ENCODE measurements at places on chromosomes 4 and X.

DNA sequence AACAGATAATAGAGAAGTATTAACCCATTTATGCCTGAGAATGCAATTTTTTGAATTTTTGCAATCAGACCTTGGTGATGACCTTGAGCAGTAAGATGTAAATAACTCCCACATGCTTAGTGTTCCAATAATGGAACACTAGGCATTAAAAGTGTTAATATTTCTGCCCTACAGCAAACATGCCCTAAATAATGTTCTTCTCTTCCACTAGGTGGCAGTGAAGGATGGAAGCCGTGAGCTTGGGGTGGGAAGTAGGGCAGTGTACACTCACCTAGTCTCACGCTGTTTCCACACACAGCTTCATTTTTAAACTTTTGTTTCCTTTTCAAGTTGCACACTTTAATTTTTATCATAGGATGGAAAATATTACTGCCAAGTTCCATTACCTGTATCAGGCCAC lies 613.1 kb upstream of the HS3ST1 start:
- no peak for DNase-seq

DNA sequence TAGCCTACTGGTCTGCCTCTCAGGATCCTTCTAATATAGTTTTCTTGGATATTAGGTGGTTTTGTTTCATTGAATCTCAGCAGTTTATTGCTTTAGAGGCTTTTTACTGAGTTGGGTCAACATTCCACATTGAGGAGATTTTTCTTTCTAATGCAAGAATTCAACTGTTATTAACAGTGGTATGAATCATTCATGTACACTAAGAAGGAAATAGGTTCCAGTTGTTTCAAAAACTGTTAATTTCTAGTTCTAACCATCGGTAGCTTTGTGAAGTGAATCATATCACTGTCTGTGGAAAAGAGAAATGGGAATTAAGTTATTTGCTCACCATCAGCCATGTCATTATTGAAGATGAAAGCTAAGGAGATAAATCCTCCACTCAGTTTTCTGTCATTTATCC lies 331.5 kb downstream of the RPA4 start:
- no peak for DNase-seq

DNA sequence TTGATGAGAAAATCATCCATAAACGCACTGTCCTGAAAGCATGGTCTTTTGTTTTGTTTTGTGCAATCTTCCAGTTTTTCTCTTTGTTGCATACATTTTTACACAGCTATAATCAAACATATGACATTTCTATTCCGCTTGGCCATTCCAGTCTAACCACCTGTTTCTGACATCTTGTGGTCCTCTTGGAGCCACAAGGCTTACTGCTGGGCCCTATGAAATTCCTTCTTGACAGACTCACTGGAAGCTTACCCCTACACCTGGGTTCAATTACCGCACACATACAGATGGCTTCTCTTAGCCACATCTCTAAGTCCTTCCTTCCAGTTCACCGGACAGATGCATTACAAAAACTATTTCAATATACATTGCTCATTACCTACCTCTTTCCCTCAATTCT lies 72.4 kb downstream of the PAPSS1 start:
- no peak for DNase-seq

DNA sequence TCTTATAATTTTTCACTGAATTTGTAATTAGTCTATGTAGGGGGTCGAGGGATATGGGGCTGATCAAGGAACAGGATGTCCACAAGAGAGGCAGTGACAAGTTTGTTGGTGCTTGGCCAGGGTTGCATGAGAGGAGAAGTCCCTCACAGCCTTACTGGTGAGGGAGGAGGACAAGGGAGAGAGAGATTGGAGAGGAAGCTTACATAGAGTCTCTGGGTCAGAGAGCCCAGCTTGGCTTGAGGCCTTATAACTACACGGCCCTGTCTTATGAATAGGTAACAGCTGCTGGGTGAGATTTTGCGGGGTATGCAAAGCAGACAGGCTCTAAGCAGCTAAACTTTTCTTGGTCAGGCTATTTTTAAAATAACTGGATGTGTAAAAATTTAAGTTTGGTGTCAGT lies 37.9 kb upstream of the OTUD4 start:
- no peak for DNase-seq

DNA sequence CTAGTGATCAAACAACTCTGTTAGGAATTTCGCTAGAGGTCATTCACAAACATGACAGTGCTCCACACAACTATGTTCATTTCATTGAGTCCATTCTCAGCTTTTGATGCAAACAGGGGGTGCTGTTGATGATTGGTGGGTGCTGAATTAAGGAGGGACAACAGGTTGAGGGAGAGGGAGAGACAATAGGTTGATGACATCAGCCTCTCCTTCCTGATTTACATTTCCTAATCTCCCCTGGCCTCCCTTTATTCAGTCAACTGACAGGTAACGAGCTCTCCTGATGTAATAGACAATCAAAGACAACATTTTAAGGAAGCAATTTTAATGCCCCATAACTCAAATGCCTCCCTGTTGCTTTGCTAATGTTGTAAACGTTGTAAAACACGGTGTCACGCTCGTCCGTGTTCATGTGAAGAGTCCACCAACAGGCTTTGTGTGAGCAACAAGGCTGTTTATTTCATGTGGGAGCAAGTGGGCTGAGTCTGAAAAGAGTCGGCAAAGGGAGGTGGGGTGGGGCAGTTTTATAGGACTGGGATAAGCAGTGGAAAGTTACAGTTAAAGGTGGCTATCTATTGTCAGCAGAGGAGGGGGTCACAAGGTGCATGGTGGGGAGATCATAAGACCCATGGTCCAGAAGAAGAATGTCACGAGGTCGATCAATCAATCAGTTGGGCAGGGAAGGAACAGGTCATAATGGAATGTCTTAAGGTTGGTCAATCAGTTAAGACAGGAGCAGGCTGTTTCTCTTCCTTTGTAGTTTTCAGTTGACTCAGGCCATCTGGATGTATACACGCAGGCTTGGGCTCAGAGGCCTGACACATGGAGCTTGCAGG lies 4.8 kb upstream of the GAR1 start:
- DNase-seq: no peak

DNA sequence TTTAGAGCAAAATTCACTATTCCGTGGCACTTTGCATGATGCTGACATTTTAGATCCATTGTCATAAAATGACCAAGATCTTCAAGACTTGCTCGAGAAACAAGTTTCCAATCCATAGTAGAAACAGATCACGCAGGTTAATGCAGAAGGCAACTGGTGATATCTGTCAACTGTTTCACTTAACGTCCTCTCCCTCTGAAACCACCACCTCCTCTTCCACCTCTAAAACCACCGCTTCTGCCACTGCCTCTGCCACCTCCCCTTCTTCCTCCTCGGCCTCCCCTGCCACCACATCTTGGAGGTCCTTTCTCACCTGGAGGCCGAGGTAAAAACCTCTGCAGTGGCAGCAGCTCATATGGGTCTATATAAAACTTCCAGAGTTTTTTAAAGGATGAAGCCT lies 84.6 kb upstream of the IRF2 start:
- DNase-seq: no peak

DNA sequence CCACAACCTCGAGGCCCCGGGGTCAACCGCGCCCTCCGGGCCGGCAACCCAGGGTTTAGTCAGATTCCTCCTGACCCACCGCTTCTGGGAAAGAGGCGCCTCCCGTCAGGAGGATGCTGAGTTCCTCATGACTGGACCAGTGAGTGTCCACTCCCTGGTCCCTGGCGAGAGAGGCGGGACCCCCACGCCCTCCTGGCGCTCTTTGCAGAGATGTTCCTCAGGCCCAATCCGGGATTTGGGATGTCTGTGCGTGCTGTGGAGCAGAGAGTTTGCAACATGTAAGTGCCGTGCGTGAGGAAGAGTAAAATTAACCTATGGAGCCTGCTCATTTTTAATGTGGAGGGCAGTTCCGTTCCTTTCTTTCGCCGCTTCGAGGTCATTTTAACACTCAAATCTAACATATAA lies 824 bp upstream of the UGDH start:
- DNase-seq: no peak

DNA sequence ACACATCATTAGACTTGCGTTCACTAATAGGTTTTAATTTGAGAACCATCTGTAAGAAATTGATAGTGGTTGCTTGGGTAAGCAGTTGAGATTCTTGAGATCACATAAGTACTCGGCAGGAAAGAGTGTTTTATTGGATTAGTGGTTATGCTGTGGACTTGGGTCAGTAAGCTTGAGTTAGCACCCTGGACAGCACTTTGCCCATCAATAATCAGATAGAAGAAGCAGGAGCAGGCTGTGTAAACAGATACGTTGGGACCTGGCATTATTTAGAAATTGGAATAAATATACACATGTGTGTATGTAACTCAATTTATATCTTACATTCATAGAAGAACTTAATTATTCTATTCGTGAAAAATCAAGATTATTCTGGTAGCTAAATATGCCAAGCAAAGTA lies 357.5 kb upstream of the SMIM31 start:
- DNase-seq: no peak

DNA sequence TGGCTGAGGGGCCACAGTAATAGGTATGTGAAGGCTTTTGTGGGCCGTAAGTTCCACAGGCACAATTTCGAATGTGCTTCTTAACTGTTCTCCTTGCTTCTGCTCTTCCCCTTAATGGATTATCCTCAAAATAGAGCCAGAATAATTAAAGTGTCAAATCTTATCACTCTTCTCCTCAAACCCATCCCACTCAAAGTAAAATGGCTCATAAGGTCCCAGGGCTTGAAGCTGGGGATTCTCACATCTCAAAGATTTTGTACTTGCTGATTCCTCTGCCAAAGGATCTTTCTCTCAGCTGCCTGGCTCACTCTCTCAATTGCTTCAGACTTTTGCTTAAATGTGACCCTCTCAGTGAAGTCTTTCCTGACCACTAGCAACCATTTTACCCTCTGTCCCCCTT lies 16.6 kb downstream of the ADAMTS3 start:
- DNase-seq: no peak

DNA sequence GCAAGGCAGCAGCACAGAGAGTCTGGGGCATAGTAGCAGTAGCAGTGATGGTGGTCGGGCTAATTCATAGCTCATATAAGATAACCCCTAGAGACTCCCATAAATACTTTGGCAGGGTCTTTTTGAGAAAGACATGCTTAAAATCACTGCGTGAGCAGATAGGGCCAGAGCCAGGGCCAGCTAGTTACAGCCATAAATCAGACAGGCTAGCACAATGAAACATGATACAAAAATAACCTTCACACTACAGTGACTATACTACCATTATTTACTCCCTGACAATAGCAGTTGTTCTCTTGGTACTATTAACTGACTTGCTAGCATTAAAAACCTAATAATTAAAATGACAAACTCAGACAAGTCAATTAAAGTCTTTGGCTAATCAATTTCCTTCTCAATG lies 295.9 kb downstream of the SMARCA1 start:
- DNase-seq: no peak

DNA sequence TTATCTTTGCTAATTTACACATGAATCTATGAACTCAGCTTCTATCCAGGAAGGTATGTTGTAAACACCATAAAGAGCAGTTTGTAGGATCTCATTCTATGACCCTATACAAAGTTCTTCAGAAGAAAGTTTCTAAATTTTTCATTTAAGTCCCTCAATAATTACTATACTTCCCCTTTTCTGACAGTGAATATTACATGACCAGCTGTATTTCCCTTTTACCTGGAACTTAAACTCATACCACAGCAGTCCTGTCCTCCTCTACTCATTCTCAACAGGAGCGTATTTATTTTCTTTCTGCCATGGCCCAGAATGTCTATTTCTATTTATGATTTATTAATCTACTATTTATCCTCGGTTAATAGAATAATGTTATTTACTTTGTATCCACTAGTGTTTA lies 15.8 kb downstream of the RASGEF1B start:
- DNase-seq: no peak

- DNase-seq: no peak
Measured at GRCh38 chr4:2406920-2407319, 11.5 kb downstream of the ZFYVE28 start.

GRCh38 chrX:151737494-151737893 lies 2.9 kb downstream of the CNGA2 start:
- DNase-seq: no peak

GRCh38 chrX:130916636-130917422 lies 13.8 kb upstream of the ENOX2 start:
- peak; percentile 60 for DNase-seq

DNA sequence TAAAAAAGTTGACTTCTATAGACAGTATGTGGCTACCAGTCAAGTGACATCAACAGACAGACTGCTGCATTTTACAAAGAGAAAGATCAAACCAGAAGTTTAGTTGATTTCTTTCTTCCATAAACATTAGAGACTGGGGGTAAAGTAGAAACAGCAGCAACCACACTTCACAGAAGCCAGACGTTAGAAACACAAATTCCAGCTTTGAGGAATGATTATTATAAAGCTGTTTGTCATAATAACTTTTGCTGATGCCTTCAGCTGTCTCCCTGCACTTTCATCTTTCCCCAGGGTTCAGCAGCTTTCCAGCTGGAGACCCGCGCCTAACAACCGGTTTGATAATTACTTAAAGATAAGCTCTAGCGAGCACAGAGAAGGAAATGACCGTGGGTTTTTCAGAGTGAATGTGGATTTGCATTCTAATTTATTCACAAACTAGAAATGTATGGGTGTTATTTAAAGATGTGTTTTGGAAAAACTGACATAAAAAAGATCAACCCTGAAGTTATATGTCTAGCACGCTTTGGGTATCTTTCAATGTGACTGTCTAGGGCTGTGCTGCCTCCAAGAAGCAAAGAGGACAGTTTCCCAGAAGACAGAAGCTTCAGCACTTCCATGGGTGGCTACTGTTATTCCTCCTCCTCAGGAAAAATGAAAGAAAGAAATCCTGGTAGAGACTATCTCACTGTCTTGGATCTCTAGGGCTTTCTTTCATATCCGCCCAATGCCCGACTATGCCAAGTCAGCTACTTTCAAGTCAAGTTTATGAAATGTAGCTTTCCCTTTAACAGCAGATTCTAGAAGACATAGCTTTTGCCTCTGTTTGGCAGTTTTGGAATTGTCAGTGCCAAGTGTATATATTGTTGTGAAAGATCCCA lies 15.0 kb upstream of the ENAM start:
- no peak for DNase-seq

- no peak for DNase-seq
Measured at GRCh38 chrX:2406891-2407518, 93.8 kb downstream of the DHRSX start.

- DNase-seq: no peak
Measured at GRCh38 chr4:8840816-8841455, 30.7 kb downstream of the HMX1 start.

GRCh38 chrX:24424948-24425347 lies 40.1 kb upstream of the PDK3 start:
- no peak for DNase-seq

DNA sequence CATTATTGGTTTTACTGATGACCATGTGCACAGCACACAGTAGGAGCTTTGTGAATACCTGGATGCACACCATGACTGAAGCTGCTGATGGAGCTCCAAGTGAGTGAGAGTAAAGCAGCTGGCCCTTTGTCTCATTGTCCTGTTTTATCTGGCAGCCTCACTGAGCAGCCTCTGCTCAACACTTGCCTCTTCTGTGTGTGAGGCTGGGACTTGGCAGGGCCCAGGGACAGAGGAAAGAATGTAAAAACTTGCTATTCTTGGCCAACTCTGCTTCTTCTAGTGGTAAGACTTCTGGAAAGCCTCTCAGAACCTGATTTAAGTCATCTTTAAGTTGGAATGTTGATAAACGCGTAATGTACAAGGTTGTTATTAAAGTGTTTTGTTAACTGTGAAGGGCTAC lies 61.4 kb downstream of the BEX1 start:
- no peak for DNase-seq

GRCh38 chr4:86831262-86832130 lies 17.7 kb downstream of the SLC10A6 start:
- DNase-seq: no peak

GRCh38 chrX:117532339-117532738 lies 584.3 kb downstream of the KLHL13 start:
- DNase-seq: no peak

GRCh38 chrX:79133904-79134303 lies 10.6 kb upstream of the GPR174 start:
- no peak for DNase-seq

GRCh38 chrX:49977319-49978090 lies 55.1 kb downstream of the CLCN5 start:
- no peak for DNase-seq

Measured in midbrain (tissue), 1 donor.